Activated CD4-positive, alpha-beta T cell treated with anti-CD3 and anti-CD28 coated beads for 1 hour (primary cell): ENCODE measurements at places on chromosomes 7 and 10.

- no peak for DNase-seq
Observed at GRCh38 chr10:71214641-71215559, 2.5 kb downstream of the UNC5B start.

GRCh38 chr7:98357751-98358161, 43.1 kb downstream of the BAIAP2L1 start:
- no peak for DNase-seq

DNA sequence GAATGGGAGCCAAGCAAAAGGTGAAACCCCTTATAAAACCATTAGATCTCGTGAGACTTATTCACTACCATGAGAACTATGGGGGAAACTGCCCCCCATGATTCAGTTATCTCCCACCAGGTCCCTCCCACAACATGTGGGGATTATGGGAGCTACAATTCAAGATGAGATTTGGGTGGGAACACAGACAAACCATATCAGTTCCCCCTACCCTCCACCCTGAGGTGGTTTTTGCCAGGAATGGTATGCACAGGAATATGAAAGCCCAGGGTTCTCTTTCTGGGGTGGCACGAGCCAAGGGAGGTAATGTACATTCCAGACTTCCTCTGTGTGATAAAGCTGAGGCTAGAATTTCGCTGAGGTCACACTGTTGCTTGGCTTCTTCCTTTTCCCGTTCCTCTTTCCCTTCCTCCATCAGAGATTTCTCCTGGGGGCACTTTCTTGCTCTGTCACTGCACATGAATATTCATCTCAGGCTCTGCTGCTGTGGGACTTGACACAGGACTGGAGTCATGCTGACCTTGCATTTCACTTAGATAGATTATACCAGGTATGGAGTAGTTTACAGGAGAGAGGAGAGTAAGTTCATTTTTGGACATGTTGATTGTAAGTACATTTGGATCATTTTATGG, 347.0 kb upstream of the MTPN start:
- no peak for DNase-seq

DNA sequence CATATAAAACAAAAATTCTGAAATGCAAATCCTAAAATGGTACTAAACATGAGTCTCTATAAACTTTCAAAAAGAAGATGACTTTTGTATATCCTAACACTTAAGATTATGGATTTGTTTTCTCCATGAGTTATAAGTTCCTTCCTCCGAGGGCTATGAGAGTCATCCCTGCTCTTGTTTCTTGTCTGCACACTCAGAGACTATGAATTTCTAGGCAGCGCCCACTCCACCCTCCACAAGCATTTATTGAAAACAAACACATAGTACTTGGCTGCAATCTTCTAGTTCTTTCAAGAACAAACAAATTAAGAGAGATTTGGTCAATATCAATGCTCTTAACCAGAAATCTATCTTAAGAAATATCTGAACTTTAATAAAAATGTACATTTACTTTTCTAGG, 211.7 kb downstream of the DKK1 start:
- DNase-seq = no peak

- DNase-seq = peak; percentile 69
Observed at GRCh38 chr7:130896898-130897514, 163.0 kb upstream of the KLF14 start.

DNA sequence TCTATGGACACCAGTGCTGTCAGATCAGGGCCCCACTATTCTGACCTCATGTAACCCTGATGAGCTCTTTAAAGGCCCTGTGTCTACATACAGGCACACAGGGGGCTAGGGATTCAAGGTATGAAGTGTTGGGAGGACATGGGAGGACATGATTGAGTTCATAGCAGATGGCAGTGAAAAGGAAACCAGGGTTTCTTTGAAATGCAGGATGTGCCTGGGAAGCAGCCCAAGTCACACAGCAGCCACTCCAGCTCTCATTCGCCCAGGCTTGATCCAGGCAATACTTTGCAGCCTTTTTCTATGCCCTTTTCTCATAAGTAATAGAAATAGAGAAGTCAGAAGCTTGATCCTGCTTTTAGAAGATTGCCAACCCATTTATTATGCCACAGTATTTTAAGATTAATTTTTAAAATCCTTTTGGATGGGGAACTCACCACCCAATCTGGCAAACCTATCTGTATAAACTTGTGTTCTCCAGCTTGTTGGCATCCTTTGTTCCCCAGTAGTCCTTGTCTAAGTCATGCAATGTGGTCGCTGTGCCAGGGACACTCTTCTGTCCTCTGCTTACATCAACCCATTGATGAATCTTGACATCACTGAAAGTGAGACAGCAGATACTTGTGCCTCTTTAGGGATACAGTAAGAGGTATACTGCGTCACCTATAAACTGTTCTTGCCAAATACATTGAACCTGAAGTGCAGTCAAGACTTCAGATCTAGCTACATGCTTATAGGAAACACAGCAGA, 95.0 kb downstream of the TAF3 start:
- DNase-seq = no peak

DNA sequence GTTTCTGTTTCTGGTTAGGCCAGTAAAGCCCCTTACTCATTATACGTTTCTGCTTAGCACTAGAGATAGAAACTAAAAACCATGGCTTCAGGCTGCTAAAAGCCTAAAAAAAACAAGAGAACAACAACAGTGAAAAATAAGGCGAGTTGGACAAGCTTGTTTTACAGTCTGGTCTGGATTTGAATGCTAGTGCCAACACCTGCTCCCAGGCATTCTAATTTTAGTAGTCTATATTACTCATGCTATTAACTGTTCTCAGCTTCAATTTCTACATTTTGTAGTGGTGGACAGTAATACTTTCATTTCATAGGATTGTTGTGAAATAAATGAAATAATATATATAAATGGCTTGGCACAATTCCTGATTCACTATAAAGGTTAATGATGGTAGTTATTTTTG, 108.5 kb downstream of the HBP1 start:
- DNase-seq = no peak

- DNase-seq = no peak
Observed at GRCh38 chr7:28570113-28570969, 158.0 kb downstream of the CREB5 start.

GRCh38 chr7:28350662-28351061, 61.7 kb upstream of the CREB5 start:
- DNase-seq = no peak

DNA sequence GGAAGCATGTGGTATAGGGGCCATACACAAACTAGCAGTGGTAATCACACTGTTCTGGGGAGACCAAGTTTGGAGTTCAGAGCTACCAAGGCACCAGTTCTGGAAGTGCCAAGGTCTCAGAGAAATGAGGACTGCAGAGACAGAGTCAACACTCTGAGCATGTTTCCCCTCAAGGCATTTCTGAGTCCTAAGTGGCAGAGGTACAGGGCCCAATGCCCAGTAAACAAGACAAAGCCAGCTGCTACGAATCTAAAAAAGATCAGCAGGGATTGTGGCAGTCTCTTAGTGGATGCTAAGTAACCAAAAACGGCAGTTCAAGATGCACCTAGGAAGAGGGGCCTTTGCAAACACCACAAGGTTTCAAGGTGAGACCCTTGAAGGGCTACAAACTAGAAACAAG, 271.9 kb downstream of the TNS3 start:
- DNase-seq = no peak

DNA sequence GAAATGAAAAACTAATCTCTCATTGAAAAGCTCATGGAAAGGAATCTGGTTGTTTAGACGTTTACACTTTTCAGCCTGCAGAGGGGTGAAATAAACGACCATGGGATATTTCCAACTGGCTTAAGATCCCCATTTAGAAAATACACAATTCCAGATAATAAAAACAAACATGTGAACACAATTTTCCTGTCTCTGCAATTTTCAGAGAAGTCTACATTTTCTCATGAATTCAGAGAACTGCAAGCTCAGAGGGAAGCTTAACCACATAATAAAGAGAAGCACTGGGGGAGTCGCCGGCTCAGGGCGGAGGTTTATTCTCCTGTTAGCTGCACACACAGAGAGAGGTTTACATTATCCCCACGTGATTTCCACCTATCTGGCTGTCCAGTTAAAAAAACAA, 215.2 kb downstream of the FANK1 start:
- DNase-seq = no peak

DNA sequence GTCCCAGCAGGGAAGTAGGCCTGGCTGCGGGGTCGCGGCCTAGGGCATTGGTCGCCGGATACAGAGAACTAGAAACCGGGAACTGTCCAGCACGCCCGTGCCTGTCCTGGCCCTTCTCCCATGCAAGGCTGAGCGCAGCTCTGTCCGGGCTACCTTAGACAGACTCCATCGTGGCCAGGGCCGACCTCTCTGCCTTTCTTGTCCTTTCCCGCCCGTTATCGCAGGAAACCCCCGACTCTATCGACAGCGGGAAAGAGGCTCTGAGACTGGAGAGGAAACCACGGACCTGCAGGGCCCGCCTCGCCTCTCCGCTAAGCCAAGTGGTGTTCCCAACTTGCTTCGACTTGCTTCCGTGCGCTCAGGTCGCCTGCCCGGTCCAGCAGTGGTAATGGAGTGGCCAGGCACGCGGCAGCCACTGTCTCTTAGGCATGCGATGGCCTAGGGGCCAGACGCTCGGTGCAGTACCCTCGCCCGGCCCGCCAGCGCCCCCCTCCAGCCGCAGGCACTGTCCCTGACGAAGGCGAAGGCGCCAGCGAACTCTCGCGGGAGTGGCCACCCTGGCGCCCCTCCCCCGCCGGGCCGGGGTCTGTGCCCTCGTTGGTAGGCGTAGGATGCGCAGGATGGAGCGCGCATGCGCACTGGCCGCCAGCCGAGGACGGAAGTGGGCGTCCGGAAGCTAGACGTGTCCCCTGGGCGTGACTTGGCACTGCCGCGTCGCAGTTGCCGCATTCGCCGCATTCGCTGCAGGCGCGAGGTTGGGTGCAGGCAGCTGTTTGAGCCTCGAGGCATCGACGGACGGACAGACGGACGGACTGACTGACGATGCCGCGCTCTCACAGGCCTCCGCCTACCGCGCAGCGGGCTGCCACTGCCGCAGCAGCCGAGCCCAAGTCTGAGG, 54.4 kb downstream of the MCMBP start:
- no peak for DNase-seq

DNA sequence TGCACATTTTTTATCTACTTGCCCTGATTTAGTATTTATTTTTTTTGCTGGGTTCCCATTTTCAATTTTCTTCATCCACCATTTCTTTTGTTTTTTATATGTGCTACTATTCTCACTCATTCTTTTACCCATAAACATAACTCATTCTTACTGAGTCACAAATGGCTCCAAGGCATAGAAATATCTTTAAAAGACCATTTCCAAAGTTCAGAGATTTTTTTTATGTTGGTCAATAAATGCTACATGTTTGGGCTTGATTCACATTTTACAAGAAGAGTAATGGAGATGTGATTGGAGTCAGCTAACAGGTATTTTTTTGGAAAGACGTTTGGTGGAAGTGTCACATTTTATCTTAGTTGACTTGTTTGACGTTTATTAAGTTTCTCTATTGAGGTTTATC, 1303.2 kb upstream of the LRRTM3 start:
- DNase-seq = no peak

- no peak for DNase-seq
Observed at GRCh38 chr7:118005026-118005425, 131.8 kb upstream of the CTTNBP2 start.

DNA sequence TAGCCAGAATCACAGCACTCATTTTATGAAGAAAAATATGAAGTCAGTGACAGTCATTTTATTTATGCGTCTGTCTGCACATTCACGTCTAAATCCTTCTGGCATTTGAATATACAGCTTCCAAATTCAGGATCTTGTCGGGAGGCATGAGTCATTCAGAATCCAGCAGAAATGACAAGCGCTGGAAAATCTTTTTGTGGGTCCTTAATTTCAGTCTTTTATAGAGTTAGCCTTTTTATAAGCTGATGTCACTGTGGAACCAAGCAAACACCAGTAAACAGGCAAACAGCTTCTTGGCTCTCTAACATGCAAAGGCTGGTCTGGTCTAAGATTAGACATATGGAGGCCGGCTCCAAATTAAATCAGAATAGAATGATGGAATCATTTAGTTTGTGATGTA, 388.2 kb upstream of the TEX47 start:
- DNase-seq = no peak

DNA sequence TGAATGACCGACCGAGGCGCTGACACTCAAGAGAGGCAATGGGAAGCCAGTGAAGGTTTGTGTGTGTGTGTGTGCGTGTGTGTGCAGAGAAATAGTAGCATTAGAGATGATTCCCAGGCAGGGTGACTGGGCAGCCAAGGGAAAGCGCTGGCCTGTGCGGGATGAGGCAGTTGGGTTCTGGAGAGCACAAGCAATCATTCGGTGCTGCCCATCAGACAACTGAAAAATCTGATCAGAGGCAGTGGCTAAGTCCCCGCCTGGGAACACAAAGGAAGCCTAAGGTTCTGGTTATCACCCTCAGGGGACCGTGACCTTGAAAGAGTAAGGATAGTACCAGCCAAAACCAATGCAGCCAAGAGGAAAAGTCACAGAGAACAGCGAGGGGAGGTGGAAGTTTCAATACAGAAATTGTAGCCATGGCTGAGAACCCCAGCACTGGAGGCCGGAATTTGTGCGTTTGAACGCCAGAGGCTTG, 868 bp upstream of the PDCD4 start:
- DNase-seq = no peak

DNA sequence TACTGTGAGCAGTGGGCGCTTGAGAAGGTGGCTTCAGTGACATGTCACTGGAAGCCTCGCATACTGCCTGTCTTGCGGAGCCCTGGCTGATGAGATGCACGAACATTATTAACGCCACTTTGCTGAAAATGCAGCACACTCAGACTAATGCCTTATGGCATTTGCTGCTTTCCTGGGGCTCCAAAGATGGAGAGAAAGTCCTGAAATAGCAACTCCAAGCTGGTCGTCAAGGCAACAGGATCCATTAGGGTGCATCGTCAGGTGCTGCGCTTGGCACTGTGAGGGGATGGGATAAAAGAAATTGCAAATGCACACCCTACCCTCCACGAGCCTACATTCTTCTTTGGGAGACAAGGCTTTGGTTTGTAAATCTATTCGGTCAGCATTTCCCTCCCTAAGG, 592.5 kb downstream of the TYW1 start:
- no peak for DNase-seq

- DNase-seq = no peak
Observed at GRCh38 chr7:12729112-12729511, 41.7 kb downstream of the ARL4A start.

DNA sequence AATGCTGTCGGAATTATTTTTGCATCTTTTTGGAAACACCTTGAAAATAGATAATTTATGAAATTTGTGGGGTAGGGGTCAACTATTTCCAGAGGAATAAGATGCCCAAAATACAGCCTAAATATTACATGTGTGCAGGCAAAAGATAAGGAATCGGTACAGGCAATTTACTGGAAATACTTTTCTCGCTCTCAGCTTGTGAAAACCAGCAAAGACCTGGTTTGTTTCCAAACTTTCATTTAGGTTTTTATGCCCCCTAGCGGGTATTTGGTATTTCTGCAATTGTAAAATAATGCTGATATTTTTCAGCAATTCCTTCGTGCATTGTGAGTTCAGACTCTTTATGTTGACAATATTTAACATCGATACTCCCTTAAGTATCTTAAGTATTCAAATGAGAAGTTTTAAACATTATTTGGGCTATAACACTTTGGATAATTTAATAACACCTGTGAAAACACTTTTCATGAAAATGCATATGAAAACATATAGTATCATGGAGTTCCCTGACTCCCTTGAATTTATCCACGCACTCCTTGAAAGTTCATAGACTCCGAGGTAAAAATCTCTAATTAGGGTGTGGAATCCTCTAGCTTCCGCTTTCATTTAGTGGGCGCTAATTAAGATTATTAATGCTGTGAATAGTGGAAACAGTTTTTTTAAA, 132.4 kb downstream of the TSPAN12 start:
- no peak for DNase-seq
